A549 treated with dexamethasone at 1 μM for 4 hours (cell line): ENCODE measurements at places on chromosomes 5 and 9. TPM values are rescaled to one million over a fixed set of nuclear protein-coding genes. Genes with fewer than 3 reads are reported as not detected.

The UNC13B gene
- 9.2 to 13.5 TPM (median 12.8 TPM) in 5 replicates for total RNA-seq

The MED10 gene
- 66.6 to 87.7 TPM (median 70.4 TPM) in 5 replicates for total RNA-seq

The ABHD17B gene
- total RNA-seq, result 12.1 to 17.9 TPM (median 17.1 TPM) in 5 replicates

The ANKRD20A1 gene
- 0.77 to 1.8 TPM (median 1.5 TPM) in 5 replicates for total RNA-seq

The PCDHGA5 gene
- total RNA-seq, result 0.09 to 0.21 TPM (median 0.15 TPM) in 5 replicates

The SMIM33 gene
- not detected in 5 replicates for total RNA-seq

The EPB41L4A gene
- total RNA-seq, result 3.7 to 4.2 TPM (median 3.7 TPM) in 5 replicates

The UGT3A2 gene
- total RNA-seq, result not detected in 5 replicates

The POLR1E gene
- 34.9 to 41.6 TPM (median 37.0 TPM) in 5 replicates for total RNA-seq

The IL13 gene
- total RNA-seq, result 0.07 TPM in 1 of 5 replicates, not detected in the others

The FOXD4L4 gene
- total RNA-seq, result 0.04 to 0.07 TPM (median 0.05 TPM) in 3 of 5 replicates, not detected in the others

The C1QTNF2 gene
- 0.08 to 0.16 TPM (median 0.09 TPM) in 5 replicates for total RNA-seq

The SPAAR gene
- 0.10 to 0.20 TPM (median 0.15 TPM) in 4 of 5 replicates, not detected in the other for total RNA-seq
